SJSA1 (cell line): ENCODE measurements at places on chromosomes 3 and 15. TPM values are rescaled to one million over a fixed set of nuclear protein-coding genes. Genes with fewer than 3 reads are reported as not detected.

The GRAMD2A gene
- total RNA-seq = 0.16 TPM in 1 of 2 replicates, not detected in the other

The MYZAP gene
- total RNA-seq = 0.72 TPM in 1 of 2 replicates, not detected in the other

DNA sequence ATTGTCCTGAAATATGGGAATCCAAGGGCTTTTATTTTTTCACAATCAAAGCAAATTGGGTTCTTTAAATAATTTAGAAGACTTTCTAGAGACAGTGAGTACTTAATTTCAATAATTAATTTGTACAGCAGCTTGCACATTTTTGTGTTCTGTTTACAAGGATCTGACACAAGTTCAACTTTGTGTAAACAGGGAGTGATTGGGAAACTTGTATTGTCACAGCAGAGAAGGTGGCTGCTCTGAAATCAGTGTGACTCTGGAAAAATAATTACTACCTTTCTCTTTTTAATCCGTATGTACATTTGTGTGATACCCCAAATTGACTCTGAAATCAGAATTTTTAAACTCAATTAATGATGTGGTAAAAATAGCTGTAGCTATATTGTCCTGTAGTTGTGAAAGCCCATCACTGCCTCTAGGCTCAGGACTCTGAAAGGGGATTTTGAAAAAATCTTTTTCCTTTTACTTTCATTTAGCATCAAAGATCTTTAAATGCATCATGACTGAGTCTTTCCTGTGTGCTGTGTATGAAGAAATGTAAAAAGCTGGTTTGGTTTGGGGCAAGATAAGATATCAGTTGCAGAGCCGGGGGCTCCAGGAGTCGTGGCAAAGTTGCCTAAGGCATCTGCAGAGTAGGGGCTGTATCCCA lies 45.1 kb downstream of the MFSD1 start:
- no peaks in the 10 kb centered on the region for H3K27me3 ChIP-seq
- no peaks in the 10 kb centered on the region for H3K4me1 ChIP-seq
- H3K36me3 ChIP-seq = no peaks in the 10 kb centered on the region
- H3K4me3 ChIP-seq = no peak overlapping the region

- peaks cover 46% of the 10 kb centered on the region for H3K4me1 ChIP-seq
- peaks cover 16% of the 10 kb centered on the region for H3K36me3 ChIP-seq
- peak overlapping the region; percentile 99 for H3K4me3 ChIP-seq
- no peak for DNase-seq
- H3K27ac ChIP-seq = peak overlapping the region; percentile 93
These were observed 277 bp downstream of the SIAH2 start for GRCh38 chr3:150762662-150763121.

The GNAT1 gene
- total RNA-seq = not detected in 2 replicates

The ATP13A5 gene
- not detected in 2 replicates for total RNA-seq

DNA sequence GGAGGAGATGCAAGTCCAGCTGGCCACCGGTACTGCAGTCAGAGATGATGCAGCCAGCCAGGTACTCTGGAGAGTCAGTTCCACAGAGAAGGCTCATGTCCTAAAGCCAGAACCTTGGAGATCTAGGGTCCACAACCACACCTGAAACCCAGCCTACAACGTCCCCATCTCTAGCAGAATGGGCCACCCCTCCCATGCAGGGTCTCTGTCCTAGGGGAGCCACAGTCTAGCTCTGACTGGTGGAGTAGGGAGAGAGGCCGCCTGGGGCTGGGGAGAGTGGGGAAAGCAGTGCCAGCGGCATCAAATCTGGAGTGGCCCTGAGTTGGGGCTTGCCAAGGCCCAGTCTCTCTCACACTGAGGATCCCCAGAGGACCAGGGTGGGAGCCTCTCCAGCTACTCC lies 43.5 kb downstream of the PTH1R start:
- no peaks in the 10 kb centered on the region for H3K4me1 ChIP-seq
- H3K4me3 ChIP-seq = no peak overlapping the region
- peaks cover 83% of the 10 kb centered on the region for H3K36me3 ChIP-seq
- no peak for DNase-seq

The MESP2 gene
- total RNA-seq = not detected in 2 replicates

The CHRD gene
- 0.26 TPM in 1 of 2 replicates, not detected in the other for total RNA-seq

GRCh38 chr15:41797201-41797944 lies 23.1 kb downstream of the MAPKBP1 start:
- H3K27ac ChIP-seq = no peak overlapping the region
- peaks cover 30% of the 10 kb centered on the region for H3K4me1 ChIP-seq
- H3K27me3 ChIP-seq = no peaks in the 10 kb centered on the region
- H3K4me3 ChIP-seq = no peak overlapping the region
- DNase-seq = no peak

The GPR171 gene
- total RNA-seq = not detected in 2 replicates

DNA sequence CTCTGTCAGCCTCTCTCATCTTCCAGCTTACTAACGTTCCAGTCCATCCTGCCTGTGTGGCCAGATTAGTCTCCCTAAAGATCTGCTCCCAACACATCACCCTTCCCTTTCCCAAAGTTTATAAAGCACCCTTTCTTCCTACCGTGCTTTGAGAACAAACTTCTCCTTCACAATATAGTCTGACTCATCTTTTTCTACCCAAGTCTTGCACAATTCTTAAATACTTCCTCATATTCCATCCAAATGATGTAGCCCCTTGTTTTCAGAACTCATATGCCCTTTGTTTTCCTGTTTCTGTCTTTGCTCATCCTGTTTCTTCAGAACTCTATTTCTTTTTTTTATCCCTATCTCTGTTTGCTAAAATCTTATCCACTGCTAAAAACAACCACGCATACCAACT lies 326.8 kb downstream of the MFSD1 start:
- H3K27ac ChIP-seq = no peak overlapping the region
- H3K36me3 ChIP-seq = no peaks in the 10 kb centered on the region
- H3K4me1 ChIP-seq = no peaks in the 10 kb centered on the region
- DNase-seq = no peak
- H3K27me3 ChIP-seq = no peaks in the 10 kb centered on the region; the same call in 1 of the 2 replicates

The GLDN gene
- 0.32 TPM in 1 of 2 replicates, not detected in the other for total RNA-seq
